ENCODE measurements at places on chromosomes 11 and 22.

DNA sequence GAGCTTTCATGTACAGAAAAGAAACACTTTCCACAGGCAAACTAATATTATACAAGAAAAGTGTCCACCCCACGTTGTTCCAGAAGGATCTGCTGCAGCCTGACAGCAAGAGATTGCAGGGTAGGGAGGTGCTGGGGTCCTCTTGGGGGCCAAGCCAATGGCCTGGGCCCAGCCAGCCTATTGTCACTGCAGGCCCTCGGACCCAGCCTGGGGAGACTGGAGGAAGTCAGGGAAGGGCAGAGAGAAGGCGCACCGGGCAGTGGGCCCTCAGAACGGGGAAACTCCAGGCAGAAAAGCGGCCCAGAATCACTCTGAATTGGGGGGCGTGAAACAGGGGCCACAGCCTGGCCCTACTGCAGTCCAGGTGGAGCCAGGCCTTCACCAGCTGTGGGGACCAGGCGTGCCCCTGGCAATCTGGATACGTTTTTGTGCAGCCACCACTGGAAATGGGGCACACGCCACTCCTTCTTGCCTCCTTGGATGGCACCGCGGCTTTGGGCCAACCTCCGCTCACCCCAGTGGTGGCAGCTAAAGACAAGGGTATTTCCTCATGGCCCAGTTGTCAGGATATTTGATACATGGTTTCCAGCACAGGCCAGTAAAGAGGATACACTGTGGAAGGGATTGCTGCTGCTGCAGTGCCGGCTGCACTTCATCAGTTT, 3.9 kb upstream of the NAP1L4 start:
- no peak for DNase-seq

- DNase-seq: no peak
Observed at GRCh38 chr22:36405221-36405661, 17.5 kb upstream of the MYH9 start.

DNA sequence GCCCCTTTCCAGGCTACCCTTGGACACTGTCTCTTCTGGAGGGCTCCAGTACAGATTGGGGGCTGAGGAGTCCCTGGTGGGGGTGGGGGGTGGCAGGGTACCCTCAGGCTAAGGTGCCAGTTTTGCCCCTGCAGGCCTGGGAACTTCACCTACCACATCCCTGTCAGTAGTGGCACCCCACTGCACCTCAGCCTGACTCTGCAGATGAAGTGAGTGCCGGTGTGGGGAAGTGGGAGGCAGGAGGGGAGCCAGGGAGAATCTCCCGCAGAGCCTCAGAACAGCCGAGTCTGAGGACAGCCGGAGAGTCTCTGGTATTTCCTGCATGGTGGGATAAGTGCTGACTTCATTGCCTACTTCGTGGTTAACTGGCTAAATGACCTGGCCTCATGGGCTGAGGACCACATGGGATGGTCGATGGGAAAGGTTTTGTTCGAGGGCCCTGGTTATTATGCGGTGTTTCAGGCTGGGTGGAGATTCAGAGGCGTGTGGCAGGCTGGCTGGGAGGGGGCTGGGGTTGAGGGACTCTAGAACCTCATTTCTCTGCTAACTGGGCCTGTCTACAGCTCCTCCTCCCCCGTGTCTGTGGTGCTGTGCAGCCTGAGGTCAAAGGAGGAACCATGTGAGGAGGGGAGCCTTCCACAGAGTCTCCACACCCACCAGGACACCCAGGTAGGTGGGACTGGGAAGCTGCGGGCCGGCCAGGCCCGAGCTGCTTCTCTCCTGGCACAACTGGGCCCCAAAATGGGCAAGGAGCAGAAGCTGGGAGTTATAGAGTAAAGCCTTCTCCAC, 8.5 kb downstream of the TMEM258 start:
- DNase-seq: no peak

GRCh38 chr22:49992921-49993648, 19.5 kb downstream of the IL17REL start:
- no peak for DNase-seq

Data from foreskin keratinocyte (primary cell).